OCI-M1 (cell line): ENCODE measurements at places on chromosomes 11 and 22.

DNA sequence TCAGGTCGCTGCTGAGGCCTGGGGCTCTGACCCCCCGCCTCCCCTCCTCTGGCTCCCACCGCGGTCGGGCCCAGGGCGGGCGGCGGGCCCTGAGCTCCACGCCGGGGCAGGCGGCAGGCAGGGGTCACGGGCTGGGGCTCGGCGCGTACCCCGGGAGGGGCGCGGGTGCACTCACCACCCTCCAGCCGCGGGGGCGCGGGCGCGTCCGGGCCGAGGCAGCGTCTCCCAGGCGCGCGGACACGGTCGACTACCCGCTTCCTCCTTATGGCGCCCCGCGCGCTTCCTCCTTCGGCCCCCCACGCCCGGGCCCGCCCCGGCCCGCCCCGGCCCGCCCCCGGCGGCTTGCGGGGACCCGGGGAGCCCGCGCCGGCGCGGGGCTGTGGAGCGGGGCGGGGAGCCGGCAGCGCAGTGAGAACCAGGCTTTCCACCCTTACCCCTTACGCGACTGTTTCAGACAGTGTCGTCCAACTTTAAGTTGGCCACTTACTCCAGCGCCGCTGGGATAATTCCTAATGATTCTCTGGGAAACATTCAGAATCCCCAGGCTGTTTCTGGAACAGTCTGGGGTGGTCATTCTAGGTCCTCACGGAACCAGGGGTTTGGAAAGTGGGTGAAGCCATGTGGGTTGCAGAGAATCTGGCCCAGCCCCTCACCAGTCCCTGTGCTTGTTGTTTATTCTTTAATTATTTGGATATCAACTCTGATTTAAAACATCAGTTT is at the start of gene BID:
Gene BID (minus strand): TSS at position 264 of the 720 bp plus-strand sequence. CDS start 24,353 bp downstream, outside the sequence.
- DNase-seq: peak; percentile 51

- DNase-seq: no peak
Measured at GRCh38 chr11:116193321-116194131, 579.3 kb downstream of the BUD13 start.

GRCh38 chr11:83764643-83765042 is 478.5 kb upstream of the CCDC90B start:
- no peak for DNase-seq

DNA sequence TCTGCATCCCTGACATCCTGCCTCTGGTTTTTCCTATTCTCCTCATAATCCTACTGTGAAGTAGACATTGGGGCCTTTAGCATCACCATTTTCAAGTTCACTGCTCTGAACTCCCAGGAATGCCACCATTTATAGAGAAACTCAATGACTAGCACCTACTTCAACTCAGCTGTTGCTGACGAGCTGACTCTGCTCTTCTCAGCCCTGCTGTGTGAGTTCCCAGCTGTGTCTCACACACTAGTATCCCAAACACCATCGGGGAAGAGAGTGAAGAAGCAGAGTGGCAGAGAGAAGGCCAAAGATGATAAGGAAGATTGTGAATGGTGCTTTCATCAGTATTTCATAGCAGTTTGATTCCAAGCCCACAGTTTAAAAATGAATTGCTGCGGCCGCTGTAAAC is 71.9 kb downstream of the PLEKHA7 start:
- no peak for DNase-seq

DNA sequence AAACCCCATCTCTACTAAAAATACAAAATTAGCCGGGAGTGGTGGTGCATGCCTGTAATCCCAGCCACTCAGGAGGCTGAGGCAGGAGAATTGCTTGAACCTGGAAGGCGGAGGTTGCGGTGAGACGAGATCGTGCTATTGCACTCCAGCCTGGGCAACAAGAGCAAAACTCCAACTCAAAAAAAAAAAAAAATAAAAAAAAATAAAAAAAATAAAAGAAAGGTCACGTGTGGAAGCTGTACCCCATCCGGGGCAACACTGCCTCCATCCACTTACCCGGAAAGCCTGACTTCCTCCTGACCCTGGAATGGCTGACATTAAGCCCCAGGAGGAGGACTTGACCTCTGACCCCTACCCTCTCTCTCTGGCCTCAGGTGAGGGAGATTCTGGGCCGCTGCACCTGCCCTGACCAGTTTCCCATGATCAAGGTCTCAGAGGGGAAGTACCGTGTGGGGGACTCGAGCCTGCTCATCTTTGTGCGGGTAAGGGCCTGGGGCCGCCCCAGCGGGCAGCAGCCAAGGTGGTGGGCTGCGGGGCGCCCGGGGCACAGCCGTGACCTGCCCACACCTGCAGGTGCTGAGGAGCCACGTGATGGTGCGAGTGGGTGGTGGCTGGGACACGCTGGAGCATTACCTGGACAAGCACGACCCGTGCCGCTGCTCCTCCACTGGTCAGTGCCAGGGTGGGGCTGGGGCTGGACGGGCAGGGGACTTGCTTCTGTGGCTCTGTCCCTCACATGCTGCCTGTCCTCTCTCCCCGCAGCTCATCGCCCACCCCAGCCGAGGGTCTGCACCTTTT is 3.8 kb downstream of the GAS2L1 start:
- no peak for DNase-seq

DNA sequence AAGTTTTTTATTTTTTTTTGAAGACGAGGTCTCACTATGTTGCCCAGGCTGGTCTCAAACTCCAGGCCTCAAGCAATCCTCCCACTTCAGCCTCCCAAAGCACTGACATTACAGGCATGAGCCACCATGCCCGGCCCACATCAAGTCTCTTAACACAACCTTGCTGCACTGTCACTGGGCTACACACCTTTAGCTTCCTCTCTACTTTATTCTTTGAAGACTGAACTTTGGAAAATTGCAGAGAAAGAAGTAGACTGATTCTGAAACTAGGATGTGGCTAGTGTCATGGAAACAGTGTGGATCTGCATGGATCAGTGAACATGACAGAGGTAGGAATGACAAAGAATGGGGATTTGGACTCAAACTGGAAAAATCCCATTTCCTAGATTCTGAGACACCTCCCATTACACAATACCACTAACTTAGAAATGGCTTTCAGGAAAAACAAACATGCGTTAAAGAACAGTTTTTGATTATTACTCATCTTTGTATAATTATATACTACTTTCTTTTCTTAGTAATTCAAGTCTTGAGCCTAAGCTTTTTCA is 99.6 kb upstream of the SPON1 start:
- DNase-seq: no peak

- DNase-seq: peak; percentile 34
Measured at GRCh38 chr11:65078151-65078550, 5.7 kb downstream of the CDCA5 start.

GRCh38 chr11:33753304-33753967 is 17.2 kb upstream of the CD59 start:
- DNase-seq: no peak

GRCh38 chr11:17525570-17525969 is 18.6 kb downstream of the USH1C start:
- no peak for DNase-seq

GRCh38 chr11:4203603-4204360 is 109.2 kb downstream of the RRM1 start:
- peak; percentile 34 for DNase-seq

GRCh38 chr11:126167488-126167887 is 44.0 kb downstream of the RPUSD4 start:
- no peak for DNase-seq

- no peak for DNase-seq
Measured at GRCh38 chr11:86790867-86791849, 9.2 kb upstream of the PRSS23 start.

DNA sequence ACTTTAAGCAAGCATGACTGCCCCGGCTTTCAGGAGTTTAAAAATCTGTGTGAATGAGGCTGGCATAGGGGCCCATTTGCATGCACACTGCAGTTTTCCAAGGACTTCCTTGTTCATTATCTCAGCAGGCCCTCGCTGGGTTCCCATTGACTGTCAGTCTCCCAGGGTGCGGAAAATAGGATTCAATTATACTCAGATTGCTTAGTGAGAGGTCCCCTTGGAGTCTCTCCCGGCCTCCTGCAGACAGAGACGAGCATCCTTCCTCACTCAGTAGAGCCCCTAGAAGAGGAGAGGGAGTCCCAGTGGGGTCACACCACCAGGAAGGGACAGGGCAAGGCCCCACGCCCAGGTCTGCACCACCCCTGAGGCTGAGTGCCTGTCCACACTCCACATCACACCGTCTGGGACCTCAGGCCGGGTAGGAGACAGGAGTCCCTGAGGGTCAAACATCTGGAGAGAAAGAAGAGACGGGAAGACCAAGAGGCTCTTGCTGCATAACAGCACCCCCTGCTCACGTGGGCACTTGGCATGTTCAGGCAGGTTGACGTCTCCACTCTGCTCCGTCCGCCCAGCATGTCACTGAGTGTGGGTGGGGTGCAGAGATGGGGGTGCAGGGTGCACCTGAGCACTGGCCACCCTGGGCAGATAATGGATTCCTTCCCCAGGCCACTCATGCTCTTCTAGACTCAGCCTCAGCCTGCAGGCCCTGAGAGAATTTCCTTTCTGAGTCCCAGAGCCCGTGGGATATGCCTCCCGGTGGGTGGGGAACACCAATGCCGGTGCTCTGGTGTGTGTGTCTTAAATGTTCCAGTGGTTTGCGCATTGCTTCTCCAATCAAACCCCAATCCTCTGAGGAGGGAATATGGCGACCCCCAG is 58.8 kb downstream of the MCM5 start:
- no peak for DNase-seq

DNA sequence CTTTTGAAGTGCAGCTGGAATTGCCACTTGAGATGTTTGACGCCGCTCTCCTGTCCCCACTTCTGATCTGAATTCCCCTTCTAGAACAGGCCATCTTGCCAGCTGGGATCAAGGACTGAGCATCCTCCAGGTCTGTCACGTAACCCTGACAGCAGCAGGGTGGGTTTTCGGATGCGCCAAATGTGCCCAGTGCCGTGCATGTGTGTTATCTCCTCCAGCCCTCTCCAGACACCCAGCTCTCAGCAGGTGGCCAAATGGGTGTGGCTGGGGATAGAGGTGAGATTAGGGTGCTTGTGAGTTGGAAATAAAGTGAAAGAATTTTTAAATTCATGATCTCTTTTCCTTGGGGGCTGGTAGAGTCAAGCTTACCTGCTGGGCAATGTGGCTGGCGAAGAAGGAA is 3.3 kb downstream of the OSBP2 start:
- DNase-seq: no peak

GRCh38 chr11:134657631-134658030 is 245.6 kb upstream of the B3GAT1 start:
- DNase-seq: no peak

GRCh38 chr11:73416786-73417185 is 40.6 kb downstream of the RELT start:
- no peak for DNase-seq

- no peak for DNase-seq
Measured at GRCh38 chr11:23723861-23724260, 773.0 kb upstream of the LUZP2 start.

GRCh38 chr11:134346101-134346975 is 14.6 kb downstream of the GLB1L2 start:
- DNase-seq: no peak

GRCh38 chr11:7630002-7630401 is 43.3 kb downstream of the CYB5R2 start:
- DNase-seq: no peak

GRCh38 chr11:10118865-10119264 is 175.2 kb downstream of the SBF2 start:
- no peak for DNase-seq

GRCh38 chr11:9748361-9748970 is 84.6 kb downstream of the SWAP70 start:
- DNase-seq: peak; percentile 85

GRCh38 chr11:58628446-58628845 is 6.0 kb downstream of the CNTF start:
- no peak for DNase-seq

DNA sequence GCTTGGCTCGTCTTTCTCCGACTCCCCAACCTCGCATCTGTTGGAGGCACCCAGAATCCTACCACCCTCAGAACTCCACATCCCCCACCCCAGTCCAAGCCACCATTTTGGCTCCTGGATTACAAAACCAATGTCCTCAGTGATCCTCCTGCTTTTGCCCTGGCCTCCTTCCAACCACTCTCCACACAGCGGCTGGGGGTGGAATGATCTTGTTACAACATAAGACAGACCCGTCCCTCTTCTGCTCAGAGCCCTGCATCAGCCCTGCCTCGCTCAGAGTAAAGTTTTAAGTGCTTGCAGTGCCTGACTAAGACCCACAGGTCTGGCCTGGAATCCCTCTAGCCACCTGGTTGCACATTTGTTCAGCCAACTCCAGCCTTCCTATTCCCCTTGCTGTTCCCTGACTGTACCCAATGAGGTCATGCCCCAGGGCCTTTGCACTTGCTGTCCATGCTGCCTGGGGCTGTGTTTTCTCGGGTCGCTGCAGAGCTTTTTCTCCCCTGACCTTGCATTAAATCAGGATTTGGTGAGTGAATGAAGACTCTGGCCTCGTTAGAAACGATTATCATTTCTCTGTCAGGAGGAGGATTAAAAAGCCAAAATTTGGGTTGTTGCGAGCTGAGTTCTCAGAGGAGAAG is 67.3 kb downstream of the IGF2 start:
- no peak for DNase-seq

DNA sequence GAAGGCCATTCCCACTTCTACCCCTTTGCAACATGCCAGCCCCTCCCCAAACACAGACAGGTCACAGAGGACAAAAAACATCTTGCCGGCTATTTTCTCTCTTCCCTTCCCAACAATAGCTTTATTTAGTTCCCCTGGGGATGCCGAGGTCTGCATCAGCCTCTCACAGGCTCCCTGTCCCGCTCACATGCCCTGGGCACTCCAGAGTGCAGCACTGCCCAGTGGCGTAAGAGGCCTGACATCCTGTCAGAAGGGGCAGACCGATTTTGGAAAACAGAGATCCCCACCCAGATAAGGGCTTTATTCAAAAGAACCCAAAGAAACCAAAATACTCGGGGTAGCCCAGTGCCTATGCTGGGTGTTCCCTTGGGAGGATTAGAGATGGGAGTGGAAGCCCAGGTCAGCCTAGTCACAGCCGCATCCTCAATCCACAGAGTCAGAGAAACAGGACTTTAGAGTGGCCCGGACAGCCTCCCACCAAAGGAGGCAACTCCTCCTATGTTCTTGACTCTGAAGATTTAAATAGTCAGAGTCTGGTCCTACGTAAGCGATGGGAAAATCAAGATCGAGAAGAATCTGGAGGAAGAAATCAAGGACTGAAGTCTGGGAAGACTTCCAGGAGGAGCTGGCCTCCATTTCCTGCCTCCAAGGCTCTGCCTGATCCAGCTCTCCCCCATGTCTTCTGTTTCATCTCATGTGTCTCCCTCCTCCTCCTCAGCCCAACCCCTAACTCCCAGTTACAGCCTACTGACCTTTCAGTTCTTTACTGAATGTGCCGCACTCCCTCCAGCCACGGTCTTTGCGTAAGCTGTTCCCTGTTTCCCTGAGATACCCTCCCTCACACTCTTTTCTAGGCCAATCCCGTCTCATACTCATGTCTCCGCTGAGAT is 129.3 kb downstream of the FBXO7 start:
- no peak for DNase-seq

DNA sequence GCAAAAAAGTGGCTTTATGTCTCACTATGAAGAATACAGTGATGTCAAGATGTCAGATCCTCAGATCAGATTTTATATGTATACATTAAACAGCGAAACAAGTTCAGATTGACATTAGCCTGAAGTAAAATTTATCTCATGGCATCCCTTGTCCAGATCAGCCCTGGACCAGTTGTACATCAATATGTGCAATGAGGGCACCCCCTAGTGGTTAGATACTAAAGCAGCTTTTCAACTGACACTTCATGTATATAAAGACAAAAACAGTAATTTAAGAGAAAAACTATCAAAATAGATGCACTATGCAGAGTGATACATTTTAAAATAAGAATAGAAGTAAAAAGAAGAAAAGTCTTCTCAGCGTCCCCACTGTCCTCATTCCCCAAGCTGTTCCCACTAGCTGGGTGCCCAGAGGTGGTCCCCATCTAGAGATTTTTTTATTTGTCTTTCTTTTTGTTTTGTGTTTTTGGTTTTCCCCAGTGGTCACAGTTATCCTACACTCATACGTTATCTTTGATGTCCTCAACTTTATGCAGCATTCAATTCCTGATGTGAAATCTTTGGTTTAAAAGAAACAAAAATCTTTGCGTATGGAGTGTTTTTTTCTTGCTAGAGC is 2193.4 kb upstream of the RAG2 start:
- DNase-seq: peak; percentile 83
